Left ventricle myocardium inferior (tissue), 1 donor: ENCODE measurements at places on chromosomes 1 and 21. TPM values are rescaled to one million over a fixed set of nuclear protein-coding genes. Genes with fewer than 3 reads are reported as not detected.
A peak's percentile ranks its signal among the peaks of the same experiment; 100 is the strongest.

Gene CLDN8
- total RNA-seq: not detected

- peak; percentile 64 for DNase-seq
Observed at GRCh38 chr21:14864211-14865021, 200.4 kb downstream of the NRIP1 start.

DNA sequence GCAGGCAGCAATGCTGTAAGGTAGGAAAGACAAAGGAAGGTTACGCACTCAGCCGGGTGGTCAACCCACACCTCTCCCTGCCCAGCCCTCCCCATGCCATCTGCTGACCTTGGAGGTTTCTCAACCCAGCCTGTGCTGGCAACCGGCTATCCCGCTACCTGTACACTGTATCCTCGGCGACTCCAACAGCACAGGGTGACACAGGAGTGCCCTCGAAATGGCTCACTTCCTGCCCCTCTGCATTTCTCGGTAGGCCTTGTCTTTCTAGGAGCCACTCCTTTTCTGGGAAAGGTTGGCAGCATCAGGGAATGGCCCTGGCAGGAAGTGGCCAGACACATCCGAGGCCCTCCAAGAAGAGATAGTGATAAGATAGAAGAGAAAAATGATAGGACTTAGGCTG is 124.0 kb downstream of the PROX1 start:
- DNase-seq: no peak

DNA sequence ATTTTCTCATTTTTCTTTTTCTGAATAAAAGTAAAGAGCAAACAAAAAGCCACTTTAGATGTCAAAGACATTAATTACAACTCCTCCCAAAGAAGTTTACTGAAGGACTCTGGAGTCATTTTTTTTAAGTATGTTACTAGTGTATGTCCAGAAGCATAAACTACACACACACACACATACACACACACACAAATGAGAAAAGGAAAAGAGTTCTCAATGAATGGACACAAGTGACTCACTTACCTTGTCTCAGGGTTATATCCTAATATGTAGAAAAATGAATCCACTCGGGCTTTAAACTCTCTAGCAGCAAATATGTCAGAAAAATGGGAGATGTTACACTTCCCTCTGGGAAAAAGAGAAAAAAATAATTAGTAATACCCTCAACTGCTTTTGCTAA is 223.1 kb downstream of the SLC45A1 start:
- no peak for DNase-seq

- DNase-seq: no peak
Observed at GRCh38 chr21:37986751-37987399, 70.6 kb upstream of the KCNJ6 start.

GRCh38 chr21:35768187-35768586 is 292.1 kb downstream of the SETD4 start:
- DNase-seq: no peak

DNA sequence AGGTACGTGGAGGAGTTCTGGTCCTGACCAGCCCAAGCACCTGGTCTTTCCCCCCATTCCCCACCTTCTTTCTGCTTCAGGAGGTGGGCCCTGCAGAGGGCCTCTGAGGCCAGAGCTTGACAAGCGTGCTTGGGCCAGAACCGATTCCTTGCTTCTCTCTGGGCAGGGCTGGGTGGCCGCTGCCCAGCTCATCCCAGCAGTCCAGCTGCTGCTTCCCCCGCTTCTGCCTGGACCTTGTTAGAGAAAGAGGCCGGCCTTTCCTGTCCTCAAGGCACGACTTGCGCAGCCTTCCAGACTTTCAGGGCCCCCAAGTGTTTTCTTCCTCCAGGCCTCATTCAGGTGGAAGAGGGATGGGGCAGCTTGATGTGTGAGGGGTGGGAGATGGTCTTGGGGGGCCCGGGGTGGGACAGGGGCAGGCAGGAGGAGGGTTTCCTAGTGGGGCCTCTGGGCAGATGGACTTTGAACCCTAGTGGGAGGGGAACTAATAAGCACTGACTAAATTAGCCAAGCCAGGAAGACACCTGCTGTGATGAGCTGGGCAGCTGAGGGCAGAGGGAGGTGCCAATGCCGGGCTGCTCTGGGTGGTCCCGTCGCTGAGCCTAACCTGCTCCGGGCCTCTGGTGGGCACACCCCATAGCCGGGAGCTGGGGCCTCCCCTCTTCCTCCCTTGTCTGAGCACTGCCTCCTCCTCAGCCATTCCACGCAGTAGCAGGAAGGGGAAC is 36.5 kb downstream of the ARHGEF10L start:
- no peak for DNase-seq

- DNase-seq: peak; percentile 65
Observed at GRCh38 chr1:59061876-59062275, 235.0 kb upstream of the FGGY start.

GRCh38 chr1:236308827-236309226 is 27.1 kb upstream of the ERO1B start:
- no peak for DNase-seq

DNA sequence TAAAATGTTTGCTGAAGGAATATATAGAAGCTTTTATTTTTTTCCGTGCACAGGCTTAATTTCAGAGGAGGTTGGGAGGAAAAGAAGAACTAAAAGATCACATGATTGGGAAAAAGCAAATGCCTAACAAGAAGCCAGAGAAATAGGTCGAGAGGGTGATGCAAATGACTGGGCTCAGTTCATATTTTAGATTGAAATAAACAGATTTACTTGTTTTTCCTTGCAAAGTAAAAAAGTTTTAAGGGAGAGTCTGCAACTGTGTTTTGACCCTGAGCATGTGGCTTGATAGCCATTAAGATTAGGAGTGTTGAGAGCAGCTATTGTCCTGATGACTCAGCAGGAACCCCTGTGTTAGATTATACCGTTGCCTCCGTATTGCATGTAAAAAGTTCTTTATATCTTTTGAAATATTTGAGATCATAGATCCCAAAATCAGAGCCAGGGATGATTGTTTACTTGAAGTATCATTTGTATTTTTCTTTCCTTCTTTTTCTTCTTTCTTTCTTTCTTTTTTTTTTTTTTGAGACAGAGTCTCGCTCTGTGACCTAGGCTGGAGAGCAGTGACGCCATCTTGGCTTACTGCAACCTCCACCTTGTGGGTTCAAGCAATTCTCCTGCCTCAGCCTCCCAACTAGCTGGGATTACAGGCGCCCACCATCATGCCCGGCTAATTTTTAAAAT is 20.2 kb downstream of the CLIC4 start:
- no peak for DNase-seq

DNA sequence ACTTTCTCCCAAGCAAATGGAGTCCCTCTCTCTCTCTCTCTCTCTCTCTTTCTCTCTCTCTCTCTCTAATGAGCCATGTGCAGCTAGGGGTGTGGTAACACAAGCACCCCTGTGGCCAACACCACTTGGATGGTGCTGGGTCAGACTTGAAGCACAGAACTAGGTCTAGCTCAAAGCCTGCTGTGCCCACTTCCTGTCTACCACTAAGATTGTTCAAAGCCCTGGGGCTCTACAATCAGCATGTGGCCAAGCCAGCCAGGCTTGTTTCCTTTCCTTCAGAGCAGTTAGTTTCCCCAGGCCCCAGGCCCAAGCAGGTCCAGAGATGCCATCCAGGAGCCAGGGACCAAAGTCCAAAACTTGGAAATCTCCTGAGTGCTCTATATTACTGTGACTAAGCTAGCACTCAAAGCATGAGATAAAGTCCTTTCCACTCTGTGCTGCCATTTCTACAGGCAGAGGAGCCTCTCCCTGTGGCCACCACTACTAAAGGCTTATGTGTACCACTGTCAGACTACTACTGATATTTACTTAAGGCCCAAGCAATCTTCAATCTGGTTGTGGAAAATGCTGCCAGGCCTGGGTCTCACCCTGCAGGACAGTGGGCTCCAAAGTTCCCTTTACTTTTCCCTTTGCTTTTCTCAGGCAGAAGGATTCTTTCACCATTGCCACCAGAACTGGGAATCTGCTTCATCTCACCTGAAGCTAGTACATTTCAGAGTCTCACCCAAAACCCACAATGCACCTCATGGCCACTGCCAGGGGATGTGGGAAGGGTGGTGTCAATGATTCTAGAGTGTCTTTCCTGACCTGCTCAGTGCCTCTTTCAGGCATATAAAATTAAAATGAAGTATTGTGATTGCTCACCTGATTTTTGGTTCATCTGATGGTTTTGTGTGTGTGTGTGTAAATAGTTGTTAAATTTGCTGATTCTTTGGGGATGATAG is 999.5 kb downstream of the NCAM2 start:
- no peak for DNase-seq

GRCh38 chr1:224739303-224739996 is 123.3 kb downstream of the CNIH3 start:
- DNase-seq: no peak

GRCh38 chr1:63200676-63201075 is 121.7 kb upstream of the FOXD3 start:
- no peak for DNase-seq

GRCh38 chr1:227449741-227450441 is 113.5 kb upstream of the ZNF678 start:
- no peak for DNase-seq

- DNase-seq: no peak
Observed at GRCh38 chr21:25967181-25967900, 203.2 kb downstream of the APP start.

GRCh38 chr1:240663169-240663879 is 51.4 kb upstream of the GREM2 start:
- no peak for DNase-seq

- no peak for DNase-seq
Observed at GRCh38 chr1:202038688-202039346, 28.4 kb downstream of the ELF3 start.

GRCh38 chr1:31931593-31932225 is 6.5 kb downstream of the PTP4A2 start:
- no peak for DNase-seq

- no peak for DNase-seq
Observed at GRCh38 chr1:151443846-151444782, 15.2 kb downstream of the POGZ start.

DNA sequence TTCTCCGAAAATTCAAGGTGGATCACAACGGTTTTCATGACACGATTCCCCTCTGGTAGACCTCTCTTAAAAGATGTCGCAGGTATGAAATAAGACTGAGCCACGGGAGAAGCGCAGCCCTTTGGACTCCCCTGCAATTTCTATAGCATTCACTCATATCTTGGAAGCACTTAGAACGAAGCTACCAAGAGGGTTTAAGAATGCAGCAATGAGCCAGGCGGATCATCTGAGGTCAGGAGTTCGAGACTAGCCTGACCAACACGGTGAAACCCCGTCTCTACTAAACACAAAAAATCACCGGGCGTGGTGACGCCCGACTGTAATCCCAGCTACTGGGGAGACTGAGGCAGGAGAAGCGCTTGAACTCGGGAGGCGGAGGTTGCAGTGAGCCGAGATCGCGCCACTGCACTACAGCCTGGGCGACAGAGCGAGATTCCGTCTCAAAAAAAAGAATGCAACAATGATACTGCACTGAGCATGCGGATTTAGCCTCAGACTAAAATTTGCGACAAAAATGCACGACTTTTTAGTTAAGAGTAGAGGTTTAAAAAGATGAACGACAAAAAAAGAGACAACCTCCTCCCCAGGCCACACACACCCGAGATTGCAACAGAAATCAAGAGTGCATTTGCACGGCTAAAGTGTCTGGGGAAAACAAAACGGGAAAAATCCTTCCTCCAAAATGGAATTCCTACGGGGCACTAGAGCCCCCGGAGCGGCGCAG is 743 bp downstream of the TOMM20 start:
- no peak for DNase-seq

- DNase-seq: no peak
Observed at GRCh38 chr1:95364546-95364945, 130.5 kb downstream of the RWDD3 start.

- no peak for DNase-seq
Observed at GRCh38 chr1:151428068-151428467, 28.7 kb downstream of the PSMB4 start.

- no peak for DNase-seq
Observed at GRCh38 chr1:9424261-9424660, 115.0 kb upstream of the SLC25A33 start.

GRCh38 chr1:228488818-228489674 is 1.9 kb downstream of the RNF187 start:
- DNase-seq: no peak

DNA sequence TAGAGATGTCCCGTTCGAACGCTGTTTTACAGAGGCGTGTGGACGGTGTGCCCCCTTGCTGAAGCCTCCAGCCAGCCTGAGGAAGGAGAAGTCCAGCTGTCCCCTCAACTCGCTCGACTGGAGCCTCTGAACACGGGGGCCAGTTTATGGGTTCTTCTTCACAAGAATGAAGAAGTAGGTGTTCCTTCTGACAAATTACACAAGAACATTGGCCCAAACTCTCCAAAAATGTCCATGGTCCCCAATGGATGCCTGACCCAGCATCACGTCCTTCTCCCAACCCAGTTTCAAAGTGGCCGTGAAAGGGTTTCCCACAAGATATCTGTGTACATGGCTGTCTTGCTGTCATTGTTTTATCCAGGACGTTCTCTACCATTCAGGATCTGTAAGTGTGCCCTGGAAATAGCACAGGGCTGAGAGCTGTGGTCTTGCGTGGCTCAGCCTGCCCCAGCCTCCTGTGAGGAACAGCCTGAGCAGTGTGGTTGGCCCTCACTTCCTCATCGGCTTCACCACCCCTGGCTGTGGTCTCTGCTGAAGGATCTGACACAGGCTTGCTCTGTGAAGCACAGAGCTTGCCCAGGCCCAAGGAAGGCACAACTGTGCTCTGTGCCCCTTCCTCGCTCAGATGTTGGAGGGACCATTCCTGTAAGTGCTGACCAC is 1.0 kb upstream of the S100B start:
- DNase-seq: peak; percentile 37

DNA sequence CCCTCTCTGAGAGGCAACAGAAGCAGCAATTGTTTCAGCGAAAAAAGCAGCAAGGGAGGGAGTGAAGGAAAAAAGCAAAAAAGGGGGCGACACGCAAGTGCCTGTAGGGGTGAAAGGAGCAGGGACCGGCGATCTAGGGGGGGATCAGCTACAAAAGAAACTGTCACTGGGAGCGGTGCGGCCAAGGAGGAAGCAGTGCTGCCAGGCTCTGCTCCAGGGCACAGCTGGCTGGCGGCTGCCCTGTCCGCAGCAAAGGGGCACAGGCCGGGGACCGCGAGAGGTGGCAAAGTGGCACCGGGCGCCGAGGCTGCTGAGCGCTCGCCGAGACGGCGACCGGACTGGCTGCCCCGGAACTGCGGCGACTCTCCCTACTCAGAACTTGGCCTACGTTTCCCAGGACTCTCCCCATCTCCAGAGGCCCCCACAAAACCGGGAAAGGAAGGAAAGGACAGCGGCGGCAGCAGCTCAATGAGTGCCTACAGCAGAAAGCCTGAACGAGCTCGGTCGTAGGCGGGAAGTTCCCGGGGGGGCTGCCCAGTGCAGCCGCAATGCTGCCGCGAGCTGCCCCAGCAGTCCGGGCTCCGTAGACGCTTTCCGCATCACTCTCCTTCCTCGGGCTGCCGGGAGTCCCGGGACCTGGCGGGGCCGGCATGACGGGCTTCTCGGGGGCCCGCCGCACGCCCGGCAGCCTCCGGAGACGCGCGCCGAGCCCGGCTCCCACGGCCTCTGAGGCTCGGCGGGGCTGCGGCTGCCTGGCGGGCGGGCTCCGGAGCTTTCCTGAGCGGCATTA is 1.0 kb upstream of the CDKN2C start:
- peak; percentile 51 for DNase-seq

GRCh38 chr1:111270771-111271463 is 19.7 kb upstream of the CHIA start:
- DNase-seq: no peak

GRCh38 chr21:35138665-35139381 is 89.7 kb upstream of the RUNX1 start:
- no peak for DNase-seq

GRCh38 chr1:31745096-31745945 is 18.8 kb downstream of the ADGRB2 start:
- peak; percentile 67 for DNase-seq
